ENCODE measurements at places on chromosomes 5 and 9.

GRCh38 chr5:32589416-32589815, 4.1 kb downstream of the SUB1 start:
- no peak for DNase-seq

DNA sequence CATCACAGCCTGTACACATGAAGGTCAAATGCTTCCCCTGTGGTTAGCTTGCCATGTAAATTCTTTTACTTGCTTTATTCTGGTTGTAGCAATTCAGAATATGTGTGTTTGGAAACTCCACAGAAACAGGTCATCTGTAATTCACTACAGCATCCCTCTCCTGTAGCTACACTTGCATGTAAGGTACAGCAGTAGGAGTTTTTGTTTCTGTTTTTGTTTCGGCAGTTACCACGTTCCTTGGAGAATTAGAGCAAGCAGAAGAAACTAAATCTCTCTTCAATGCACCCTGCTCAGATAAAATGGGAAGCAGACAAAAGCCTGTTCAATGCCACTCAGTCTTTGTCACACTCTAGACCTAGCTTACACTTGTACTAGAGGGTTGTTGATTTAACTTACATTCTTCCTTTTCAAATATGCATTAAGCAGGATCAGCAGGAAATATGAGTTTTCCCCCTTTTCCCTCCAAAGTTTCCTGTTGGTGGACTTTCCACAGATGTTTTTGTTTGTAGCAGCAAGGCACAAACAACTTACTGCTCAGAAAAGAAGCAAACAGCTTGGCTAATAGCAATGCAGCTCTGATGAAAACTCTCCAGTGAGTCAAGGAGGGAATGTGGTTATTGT, 80.9 kb downstream of the YIPF5 start:
- DNase-seq = no peak

GRCh38 chr5:133508845-133509741, 103.2 kb downstream of the FSTL4 start:
- no peak for DNase-seq

GRCh38 chr9:91949946-91950664, at the start of gene ROR2:
ROR2 (minus strand) TSS chr9:91950228.
- peak; percentile 8 for DNase-seq

DNA sequence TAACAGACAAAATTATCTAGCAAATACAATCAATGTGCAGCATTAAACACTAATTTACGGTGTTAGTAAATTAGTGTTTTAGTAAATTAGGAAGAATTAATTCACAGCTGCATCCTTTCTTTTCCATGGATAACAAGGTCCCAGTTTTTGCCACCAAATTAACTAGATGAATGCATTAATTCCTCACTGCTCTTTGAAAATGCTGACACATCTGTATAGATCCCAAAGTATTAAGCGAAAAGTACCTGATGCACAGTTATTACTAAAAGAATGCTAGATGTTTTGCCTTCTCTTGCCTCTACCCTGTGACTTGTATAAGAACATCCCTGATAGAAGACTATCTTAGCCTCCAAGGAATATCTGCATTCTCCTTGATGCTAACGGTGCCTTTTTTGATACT, 612.7 kb upstream of the DMAC1 start:
- no peak for DNase-seq

DNA sequence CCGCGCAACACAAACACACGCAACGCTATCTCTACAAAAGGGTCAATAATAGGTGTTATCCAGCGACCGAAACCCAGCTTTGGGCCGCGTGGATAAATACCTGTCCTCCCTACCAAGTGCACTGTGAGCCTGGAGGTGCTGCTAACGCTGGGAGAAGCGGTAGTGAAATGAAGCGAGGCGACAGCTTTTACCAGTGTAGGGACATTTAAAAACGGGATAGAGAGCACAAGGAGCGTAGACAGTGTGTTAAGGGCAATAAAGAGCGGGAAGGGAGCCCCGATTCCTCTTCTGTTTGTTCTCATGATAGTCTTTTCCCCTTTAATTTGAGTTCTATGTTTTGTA, 421 bp upstream of the DEPDC1B start:
- DNase-seq = no peak

- DNase-seq = no peak
Observed at GRCh38 chr5:177079606-177080005, 7.1 kb upstream of the FGFR4 start.

- no peak for DNase-seq
Observed at GRCh38 chr9:129344641-129345495, 166.8 kb upstream of the IER5L start.

GRCh38 chr5:651296-652022, 39.3 kb downstream of the CEP72 start:
- DNase-seq = no peak

DNA sequence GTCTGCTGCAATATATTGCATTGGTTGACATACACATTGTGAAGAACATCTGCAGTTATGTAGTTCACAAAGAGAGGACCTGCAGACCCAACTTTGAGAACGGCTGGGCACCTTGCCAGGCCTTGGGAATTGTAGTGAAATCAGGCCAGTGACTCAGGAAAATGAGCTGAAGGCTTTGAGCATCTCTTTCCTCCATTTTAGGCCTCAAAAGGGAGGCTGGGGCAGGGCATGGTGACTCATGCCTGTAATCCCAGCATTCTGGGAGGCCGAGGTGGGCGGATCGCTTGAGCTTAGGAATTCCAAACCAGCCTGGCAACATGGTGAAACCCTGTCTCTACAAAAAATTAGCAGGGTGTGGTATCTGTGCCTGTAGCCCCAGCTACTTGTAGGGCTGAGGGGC, 1.4 kb upstream of the IPPK start:
- no peak for DNase-seq

DNA sequence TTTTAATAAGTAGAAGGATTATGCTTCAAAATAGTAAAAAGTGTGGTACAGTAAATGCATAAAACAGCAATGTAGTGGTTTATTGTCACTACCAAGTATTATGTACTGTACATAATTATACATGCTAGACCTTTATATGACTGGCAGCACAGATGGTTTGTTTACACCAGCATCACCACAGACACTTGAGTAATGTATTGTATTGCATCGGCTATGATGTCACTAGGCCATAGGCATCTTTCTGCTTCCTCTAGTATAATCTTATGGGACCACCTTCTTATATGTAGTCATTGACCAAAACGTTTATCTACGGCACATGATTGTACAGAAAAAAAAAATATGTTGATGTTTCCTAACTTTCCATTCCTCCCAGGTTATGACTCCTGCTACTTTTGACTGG, 31.9 kb upstream of the SSBP2 start:
- no peak for DNase-seq

DNA sequence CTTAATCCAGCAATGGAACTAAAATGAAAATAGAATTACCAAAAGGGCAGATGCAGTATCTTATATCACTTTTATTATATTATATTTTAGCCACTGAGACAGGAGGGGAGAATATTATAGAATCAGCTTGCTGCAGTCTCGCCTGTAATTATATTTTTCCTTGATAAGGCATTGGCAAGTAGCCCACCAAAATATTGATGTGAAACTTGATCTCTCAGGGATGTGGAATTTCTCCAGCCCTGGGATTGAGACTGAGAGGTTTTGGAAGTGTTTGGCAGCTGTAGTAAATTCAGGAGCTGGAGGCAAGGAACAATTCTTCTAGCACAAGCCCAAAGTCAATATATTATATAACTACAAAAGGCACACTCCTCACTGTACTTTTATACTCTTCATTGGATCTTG, 142.1 kb upstream of the ADAMTSL1 start:
- no peak for DNase-seq

DNA sequence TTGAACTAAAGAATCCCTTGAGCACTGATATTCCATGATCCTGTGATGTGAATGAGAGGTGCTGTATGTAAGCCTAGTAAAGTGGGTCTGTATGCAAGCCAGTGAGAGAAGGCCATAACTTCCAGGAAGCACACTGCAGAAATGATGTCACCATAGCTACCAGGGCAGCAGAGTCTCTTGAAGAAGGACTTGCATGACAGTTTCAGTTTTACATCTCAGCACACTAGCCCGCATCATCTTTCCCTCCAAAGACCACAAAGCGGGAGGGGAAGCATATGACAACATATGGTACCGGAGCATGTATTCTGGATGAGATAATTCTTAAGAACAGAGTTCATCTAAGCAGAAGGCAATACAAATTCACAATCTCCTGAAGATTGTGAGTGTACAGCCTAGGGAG, 37.6 kb upstream of the MAST4 start:
- no peak for DNase-seq

DNA sequence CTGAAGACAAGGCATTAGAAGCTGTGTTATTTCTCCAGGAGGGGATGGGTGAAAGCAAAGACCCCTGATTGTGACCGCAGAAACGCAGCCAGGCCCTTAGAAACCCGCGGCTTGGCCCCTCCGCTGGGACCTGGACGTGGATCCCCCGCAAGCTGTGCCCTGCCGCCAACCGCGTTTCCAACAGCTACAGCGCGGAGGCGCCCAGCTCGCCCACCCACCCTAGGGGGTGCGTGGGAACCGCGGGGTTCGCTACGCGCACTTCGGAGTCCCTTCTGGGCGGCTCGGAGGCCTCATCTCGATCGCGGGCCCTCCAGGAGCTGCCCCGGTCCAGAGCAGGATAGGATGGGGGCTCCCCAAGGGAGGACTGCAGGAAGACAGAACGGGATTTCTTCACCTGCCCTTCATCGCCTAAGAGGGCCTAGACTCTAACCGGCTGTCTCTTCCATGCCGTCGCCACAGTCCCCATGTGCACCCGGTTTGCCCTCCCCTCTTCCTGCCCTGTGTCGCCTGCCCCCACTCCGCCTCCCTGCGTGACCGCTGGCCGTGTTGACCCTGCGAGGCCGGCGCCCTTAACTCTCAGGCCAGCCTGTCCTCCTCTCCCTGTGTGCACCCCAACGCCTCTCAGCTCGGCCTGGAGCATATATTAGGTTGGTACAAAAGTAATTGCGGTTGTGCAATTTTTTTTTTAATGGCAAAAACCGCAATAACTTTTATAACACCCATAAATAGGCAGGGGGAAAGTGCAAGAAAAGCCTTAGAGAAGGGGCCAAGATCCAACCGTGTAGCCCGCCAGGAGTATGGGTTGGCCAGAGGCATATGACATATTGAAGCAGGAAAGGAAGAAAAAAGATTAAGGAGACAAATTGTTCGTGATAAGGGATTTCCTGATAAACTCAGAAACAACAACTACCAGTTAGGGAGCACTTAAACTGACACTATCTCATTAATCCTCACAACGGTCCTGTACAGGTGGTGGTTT, 68.1 kb upstream of the FREM1 start:
- no peak for DNase-seq

GRCh38 chr9:120920806-120921178, 5.8 kb downstream of the TRAF1 start:
- DNase-seq = no peak

DNA sequence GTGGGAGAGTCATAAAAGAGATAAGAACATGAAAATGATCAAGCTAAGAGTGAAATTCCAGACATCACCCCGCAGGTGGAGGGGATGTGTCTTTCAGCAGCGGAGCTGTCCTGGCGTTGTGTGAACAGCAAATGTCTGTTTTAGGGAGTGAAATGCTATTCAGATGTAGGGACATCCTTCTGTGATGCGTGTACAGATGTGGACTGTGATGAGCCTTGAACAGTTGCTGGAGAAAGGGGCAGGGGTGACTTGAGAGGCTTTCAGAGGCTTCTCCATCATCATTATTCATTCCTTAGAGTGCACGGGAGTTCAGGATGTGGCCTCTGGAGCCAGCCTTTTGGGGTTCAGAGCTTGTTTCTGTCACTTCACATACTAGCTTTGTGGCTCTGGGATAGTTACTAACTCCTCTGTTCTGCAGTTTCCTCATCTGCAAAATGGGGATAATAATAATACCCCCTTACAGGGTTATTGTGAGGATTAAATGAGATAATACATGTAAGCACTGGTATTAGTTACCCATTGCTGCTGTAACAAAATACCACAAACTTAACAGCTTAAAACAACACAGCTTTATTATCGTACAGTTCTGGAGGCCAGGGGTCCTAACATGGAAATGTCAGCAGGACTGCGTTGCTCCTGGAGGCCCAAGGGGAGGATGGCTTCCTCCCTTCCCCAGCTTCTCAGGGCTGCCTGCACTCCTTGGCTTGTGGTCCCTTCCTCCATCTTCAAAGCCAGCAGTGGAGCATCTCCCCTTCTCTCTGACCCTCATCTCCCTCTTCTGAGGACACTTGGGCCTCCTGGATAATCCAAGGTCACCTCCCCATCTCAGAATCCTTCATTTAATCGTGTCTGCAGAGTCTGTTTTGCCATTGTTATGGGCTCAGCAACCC, 9.4 kb downstream of the TRAF1 start:
- no peak for DNase-seq

DNA sequence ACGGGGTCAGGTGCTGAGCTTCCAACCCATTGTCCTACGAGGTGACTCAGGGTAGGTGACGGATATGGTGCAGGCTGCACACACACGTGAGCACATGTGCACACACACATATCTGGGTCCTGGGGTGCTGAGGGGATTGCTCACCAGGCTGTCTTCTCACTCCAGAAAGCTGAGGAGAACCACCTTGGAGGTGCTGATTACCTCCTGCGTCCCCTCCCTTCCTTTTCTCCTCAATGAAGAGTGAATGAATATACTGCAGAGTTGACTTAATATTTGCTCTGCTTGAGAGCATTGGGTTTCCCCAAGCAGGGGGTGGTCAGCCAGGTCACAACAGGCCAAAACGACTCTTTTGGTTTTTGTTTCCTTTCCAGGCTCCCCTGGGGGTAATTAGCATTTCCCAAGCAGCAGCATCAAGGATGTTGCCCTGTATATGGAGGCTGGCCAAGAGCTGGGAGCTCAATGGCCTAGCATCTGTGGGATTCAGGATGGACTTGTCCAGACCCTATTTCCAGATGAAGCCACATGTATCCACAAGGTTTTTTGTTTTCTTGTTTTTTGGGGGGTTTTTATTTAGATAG, 49.7 kb downstream of the PDZD2 start:
- DNase-seq = no peak

GRCh38 chr9:124146031-124146561, 111.7 kb upstream of the NEK6 start:
- DNase-seq = no peak

- DNase-seq = no peak
Observed at GRCh38 chr5:30832519-30832918, 361.0 kb upstream of the CDH6 start.

Measured in stimulated activated CD4-positive, alpha-beta T cell treated with anti-CD3 and anti-CD28 coated beads, Interleukin-4, amount 100 ng/mL, for 4 hours (primary cell).